DMS79 (cell line): ENCODE measurements at places on chromosomes 12 and 14.
A peak's percentile ranks its signal among the peaks of the same experiment; 100 is the strongest.

DNA sequence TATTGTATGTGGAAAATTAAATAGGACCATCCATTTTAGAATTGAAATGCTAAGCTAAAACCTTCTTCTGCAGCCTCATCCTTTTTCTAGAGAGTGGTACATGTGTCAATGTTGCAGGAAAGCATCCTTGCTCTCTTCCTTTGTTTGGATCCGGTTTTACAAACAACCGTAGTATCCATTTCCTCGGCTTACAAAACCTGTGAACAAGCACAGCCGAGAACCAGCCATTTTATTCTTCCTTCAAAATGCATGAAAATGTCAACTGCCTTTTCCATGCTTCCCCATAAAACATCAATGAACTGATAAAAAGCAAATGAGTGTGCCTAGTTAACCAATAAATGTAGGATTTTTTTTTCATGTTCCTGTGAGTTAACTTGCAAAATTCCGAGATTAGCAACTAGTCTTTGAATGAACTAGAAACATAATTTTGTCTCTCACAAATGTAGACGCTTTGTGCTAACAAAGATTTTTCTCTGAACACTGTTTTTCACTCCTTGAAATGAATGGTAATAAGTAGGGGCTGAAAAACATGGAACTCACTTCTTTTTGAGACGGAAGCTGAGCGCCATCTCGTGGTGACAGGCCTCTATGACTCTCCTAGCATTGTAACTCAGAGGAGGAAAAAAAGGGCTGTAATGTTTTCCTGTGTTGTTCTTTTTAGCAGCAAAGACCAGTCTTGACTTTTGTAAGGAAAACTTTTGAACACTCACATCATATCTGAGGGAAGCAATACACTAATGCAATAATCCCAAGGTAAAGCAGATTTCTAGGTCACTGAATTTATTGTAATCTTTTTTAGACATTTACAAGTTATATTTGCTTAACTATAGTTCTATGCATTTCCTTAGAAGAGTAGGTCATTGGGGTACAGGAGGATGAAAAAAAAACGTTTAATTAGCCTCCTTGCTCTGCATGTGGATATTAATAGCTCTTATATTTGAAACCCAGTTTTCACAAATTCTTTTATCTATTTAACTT is 157.4 kb upstream of the FOXG1 start:
- DNase-seq, result no peak

- DNase-seq, result no peak
Observed at GRCh38 chr12:49547090-49547690, 8.4 kb downstream of the KCNH3 start.

GRCh38 chr12:15702276-15702675 is 86.9 kb downstream of the EPS8 start:
- DNase-seq, result no peak

- DNase-seq, result no peak
Observed at GRCh38 chr12:19440916-19441315, 1.6 kb downstream of the AEBP2 start.

- no peak for DNase-seq
Observed at GRCh38 chr12:131466932-131467331, 244.0 kb upstream of the SFSWAP start.

- peak; percentile 51 for DNase-seq
Observed at GRCh38 chr12:113462117-113462774, 9.4 kb downstream of the LHX5 start.

DNA sequence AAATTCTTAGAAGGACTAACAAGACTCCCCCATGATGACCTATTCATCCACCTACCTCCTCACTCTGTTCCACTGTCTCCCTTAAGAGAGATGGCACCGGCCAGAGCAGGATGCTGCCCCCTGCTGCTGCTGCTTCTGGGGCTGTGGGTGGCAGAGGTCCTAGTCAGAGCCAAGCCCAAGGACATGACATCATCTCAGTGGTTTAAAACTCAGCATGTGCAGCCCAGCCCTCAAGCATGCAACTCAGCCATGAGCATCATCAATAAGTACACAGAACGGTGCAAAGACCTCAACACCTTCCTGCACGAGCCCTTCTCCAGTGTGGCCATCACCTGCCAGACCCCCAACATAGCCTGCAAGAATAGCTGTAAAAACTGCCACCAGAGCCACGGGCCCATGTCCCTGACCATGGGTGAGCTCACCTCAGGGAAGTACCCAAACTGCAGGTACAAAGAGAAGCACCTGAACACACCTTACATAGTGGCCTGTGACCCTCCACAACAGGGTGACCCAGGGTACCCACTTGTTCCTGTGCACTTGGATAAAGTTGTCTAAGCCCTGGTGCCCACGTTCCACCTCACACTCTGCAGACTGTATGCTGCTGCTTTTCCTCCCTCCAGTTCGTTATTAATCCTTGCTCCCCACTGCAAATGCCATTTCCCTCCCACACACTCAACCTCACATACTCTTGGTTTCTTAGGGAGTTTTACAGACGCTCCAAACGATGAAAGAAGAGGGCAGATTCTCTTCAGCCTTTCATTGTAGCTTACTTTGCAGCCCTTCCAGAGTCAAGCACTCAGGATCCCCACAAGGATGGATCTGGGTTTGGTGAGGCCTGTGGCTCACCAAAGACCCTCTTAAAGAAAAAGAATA is at the start of gene RNASE8:
Gene RNASE8, plus strand, starts transcription at position 20 of the 873 bp plus-strand sequence. Its CDS starts 71 bp downstream, at position 91.
- DNase-seq, result no peak

- no peak for DNase-seq
Observed at GRCh38 chr14:21384494-21384851, 654 bp upstream of the SUPT16H start.

DNA sequence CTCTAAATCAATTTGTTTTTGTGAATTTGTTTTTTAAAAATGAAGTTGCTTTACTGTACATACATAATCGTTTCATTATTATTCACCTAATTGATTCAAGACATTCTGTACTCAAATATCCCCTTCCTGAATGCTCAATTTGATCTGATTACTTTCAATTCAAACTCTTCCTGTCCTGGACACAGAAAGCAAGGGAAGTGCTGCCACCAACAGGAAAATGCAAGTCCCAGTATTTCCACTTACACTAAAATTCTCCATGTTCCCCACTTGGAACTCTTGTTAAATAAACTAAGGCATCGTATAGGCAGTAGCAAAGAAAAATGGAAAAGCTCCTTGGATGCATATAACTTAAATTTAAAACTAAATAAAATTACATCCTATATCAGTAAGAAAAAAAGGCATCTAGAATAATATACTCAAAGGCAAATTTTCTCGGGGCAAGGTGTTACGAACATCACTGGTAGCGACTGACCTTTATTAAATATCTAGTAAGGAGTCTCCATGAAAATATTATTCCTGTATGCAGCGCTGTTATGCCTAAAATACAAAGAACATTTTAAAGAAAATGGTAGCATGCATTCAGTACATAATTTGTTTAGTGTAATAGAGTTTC is 72.0 kb upstream of the DBX2 start:
- DNase-seq, result no peak

DNA sequence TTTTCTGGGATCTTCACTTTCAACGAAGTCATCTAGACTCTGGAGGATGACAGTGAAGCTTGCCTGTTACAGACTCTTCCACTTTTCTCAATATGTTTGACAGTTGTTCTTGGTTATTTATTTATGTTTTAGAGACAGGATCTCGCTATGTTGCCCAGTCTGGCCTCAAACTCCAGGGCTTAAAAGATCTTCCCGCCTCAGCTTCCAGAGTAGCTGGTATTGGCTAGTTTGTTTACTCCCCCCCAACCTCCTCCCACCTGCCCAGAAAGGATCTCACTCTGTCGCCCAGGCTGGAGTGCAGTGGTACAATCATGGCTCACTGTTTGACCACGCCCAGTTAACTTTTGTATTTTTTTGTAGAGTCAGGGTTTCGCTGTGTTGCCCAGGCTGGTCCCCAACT is 3.3 kb downstream of the SPATS2 start:
- no peak for DNase-seq

DNA sequence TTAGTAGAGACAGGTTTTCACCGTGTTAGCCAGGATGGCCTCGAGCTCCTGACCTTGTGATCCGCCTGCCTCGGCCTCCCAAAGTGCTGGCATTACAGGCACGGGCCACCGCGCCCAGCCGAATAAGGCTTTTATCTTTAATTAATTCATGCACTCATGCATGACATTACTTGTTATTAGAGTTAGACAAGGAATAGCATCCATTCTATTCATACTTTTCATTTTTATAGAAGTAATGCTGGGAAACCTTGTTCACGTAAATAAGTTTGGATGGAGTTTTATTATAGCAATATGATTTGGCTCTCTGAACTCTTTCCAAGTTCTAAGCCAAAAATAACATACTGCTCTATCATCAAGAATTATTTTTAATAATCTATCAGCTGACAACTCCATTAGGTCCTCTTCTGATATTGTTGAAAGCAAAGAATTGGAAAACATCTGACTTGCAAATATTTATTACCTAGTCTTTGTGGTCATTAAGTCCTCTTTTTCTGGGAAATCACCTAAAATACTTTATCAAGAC is 168.8 kb upstream of the CCND2 start:
- DNase-seq, result no peak

- DNase-seq, result no peak
Observed at GRCh38 chr12:115864396-115864795, 413.1 kb downstream of the MED13L start.

DNA sequence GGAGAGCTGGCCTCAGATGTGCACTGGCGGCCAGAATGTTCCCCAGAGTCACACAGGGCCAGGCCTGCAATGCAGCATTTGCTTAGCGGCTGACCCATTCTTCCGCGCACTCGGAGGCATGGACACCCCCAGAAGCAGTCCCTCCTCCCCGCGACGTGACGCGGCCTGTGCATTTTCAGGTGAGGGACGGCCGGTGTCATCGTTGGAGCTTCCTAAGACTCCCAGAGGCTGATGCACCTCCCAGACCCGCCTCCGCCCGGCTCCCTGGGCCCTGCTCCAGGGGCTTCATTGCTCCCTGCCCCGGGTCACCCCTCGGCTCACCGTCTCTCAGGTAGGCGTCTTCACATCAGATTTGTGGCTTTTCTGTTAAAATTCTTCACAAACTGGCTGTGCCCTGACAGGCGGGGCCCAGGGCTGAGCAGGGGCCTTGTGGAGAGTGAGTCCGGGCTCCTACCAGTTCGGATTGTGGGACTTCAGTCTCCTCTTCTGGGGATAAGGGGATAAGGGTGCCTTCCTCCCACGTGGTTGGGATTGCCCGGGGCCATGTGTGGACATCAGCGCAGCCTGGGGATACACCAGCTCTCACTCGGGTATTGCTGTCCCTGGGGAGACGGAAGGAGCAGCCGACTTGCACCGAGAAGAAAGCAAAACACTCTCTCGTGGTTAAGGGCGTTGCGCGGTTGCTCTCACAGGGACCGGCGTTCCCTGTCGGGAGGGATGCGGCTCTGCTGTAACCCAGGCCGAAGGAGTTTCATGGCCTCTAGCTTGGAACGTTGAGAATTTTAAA is 249.1 kb downstream of the ADGRD1 start:
- no peak for DNase-seq

DNA sequence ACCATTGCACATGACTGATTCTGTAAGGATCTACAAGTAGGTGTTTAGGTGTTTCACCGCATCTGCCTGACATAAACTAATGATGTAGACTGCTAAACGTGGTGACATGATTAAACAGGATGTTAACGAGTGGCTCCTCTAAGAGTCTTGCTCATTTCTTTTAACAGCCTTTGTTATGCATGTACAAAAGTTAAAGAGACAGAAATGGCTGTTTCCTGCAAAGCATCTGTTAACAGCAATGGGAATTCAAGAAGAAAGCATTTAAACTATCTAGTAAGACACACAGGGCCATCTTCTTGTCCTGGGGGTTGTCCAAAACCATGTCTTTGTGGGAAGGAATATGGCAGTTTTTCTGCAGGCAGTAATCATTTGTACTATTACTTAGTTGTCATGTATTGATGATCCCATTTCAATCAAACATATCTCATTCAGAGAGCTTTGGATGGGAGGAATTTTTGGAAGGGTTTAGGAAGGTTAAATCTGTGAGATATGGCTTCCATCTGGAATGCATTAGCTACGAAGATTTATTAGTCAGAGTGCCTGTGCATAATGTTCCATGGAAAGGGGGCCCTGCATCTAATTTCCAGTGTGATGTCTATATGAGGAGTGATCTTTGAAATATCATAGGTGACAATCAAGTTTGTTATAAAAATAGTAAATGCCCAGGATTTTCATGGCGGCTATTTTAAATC is 495.1 kb downstream of the EGLN3 start:
- DNase-seq, result no peak

DNA sequence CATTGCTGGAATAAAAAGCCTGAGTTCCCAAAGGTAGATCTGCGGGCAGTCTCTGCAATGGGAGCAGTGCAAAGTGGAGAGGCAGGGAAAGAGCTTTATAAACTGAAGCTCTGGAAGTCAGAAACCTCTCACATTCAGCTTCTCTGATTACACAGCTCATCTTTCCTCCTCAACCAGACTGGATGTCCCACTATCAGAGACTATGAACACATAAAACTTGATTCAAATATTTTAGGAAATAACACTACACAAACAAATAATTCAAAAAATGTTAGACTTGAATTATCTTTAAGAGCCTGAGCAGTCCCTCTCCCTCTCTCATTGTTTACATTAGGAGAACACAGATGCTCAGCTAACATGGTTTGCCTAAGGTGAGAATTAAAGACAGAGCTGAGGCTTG is 72.9 kb downstream of the DENND5B start:
- DNase-seq, result peak; percentile 2
